ENCODE measurements at places on chromosomes 13 and 19.

- DNase-seq: no peak
Measured at GRCh38 chr19:11566164-11566563, 7.1 kb upstream of the ELOF1 start.

GRCh38 chr13:77898097-77898496 lies 20.5 kb downstream of the EDNRB start:
- no peak for DNase-seq

DNA sequence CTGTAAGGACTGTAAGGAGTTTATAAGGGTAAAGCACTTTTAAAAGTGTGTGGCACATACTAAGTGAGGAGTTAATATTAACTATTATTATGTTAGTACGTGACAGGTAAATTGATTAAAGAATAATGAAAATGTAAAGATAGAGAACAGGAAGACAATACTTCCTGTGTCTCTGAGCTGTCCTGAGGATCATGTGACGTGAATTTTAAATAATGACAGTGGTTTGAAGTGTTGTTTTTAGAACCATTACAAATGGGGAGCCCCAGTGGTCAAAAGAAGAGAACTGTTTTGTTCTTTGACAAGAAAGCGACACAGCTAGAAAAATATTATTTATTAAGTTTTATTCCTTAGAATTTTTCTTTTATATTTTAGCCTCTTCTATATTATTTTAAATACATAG lies 241.2 kb upstream of the STARD13 start:
- DNase-seq: no peak

GRCh38 chr13:47168066-47168465 lies 271.2 kb upstream of the HTR2A start:
- peak; percentile 32 for DNase-seq

- DNase-seq: no peak
Measured at GRCh38 chr19:23993440-23993839, 78.8 kb downstream of the ZNF726 start.

DNA sequence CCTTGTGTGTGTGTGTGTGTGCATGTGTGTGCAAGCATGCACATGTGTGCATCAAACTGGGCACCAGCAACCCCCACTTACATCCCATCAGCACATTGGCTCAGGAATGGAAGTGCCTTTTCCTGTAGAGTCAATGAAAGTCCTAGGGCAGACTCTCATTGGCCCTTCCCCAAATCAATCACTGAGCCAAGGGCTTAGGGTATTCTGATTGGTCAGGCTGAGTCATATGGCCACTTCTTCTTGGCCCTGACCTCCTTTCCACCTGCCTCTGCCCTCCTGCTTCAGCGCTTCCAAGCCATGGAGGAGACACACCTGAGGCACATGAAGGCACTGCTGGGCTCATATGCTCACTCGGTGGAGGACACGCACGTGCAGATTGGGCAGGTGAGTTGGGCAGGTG lies 20.9 kb downstream of the FCHO1 start:
- peak; percentile 17 for DNase-seq

DNA sequence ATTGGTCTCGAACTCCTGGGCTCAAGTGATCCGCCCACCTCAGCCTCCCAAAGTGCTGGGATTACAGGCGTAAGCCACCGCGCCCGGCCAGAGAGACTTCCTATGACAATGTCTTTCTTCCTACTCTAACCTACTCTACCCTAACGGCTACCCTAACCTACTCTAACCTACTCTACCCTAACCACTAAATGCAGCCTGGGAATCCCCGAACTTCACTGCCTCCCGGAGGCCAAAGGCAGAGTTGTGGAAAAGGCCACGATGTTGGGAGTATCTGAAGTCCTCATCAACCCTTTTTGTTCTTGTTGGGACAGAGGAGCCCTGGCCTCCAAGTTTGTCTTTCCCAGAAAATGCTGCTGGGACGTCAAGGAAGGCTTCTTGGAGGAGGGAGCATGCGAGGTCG lies 967 bp upstream of the NR2C2AP start:
- DNase-seq: no peak

Data from AG10803 (cell line).